NCI-H69 (cell line): ENCODE measurements at places on chromosomes 2 and 18.

DNA sequence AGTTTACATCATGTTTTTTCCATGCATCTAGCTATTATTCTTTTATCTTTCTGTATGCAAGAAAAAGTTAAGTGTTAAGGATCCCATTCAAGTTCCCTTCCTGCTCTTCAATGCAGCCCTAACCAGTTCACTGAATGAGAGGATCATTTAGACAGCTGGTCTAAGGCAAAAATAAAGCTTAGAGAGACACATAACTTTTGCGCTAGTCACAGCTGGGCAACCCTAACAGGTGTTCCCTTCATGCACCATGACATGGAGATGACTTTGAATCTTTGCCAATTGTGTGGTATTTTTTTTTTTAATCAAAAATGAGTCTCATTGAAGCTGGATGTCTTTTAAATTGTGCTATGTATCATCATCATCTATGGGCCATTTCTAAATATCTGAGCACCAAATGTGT, 393.8 kb upstream of the CYRIA start:
- DNase-seq: peak; percentile 35

DNA sequence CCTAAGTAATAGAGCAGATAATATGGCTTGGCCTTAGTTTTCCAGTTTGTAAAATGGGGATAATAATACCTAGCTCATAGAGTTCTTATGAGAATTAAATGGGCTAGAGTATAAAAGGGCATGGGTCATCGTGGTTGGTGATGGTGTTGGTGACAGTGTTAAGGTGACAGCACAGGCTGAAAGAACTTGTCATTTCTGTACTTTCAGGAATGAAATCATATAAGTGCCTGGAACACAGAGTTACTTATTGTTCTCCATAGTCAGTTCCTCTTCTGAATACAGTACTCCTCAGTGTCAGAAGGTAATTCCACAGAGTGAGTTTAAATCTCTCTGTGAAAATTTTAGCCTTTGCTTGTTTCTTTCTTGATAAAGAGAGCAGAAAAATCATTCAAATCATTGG, 42.4 kb downstream of the KIF5C start:
- no peak for DNase-seq

- DNase-seq: peak; percentile 51
Observed at GRCh38 chr2:17148407-17149145, 369.7 kb downstream of the RAD51AP2 start.

DNA sequence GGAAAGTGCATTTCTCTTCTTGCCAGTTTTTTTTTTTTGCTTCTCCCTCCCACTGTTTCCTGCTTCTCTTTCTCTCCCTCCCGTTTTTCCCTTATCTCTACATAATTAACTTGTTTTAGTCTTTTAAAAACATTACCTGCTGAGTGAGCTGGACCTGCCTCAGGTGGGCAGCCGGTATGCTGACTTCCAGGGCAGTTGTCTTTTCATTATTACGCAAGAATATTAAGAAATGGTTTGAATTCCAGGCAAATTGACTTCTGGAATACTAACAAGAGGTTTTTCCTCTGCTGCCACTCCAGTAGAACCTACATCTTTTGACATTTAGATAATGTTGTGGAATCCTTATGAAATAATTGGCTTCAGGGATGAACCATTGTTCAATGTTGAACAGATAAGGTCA, 161.8 kb downstream of the THSD7B start:
- DNase-seq: no peak

DNA sequence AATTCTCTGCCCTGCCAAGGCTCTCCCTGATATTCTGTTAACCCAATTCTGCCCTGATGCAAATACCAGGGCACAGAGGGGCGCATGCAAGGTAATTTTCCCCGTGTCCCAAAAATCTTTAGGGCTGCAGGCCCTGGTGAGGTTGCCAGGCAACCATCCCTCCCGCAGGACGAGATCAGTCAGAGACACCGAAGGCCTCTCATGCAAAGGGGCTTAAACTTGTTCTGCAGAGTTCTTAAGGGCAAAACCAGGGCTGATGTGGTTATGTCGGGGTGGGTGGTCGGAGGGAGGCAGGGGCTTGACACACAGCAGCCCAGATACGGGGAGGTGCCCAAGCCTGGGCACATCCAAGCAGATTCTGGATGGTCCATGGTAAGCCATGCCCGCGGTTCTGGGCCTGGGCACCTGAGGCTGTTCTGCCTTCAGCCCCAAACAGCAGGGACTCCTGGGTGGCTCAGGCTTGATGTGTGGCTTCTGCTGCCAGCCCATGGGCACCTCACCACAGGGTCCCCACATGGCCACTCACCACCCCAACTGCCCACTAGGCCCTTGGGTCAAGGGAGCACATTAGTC, 27.2 kb downstream of the STEAP3 start:
- DNase-seq: no peak

- DNase-seq: no peak
Observed at GRCh38 chr2:209687323-209687969, 84.2 kb upstream of the UNC80 start.

- no peak for DNase-seq
Observed at GRCh38 chr2:2985020-2985419, 392.6 kb downstream of the EIPR1 start.

- no peak for DNase-seq
Observed at GRCh38 chr2:120700659-120701058, 35.0 kb upstream of the GLI2 start.

DNA sequence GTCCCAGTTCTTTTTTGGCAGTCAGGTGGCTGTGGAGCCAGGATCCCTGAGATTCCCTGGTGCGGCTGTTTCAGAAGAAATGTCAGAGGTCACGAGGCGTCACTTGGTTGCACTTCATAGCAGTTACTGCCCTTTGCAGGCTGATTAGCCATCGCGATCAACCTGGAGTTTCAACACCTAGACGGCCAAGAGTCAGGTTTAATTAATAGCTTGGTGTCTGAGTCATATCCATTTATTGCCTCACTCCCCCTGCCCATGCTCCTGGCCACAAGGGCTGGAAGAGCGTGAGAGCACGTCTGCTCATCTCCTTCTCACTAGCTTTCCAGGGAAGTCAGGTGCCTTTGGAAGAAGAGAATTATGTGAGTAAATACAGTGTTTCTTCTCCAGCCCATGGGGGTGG, 552.3 kb downstream of the TSN start:
- no peak for DNase-seq

DNA sequence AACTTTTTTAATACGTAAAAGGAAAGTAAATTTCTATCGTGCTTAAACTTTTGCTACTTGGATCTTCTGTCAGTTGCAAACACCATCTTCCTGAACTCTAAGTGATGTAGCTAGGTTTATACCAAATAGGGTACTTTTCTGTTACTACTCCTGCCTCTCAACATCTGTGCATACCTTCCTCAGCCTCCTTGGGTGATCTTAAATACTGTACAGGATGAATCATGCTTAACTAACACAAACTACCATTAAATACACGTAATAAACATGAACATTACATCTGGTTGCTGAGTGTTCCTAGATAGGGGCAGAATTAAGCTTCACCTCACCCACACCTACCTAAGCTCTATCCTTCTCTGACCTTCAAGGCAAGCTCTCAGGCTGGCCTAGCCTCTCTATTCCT, 398.0 kb downstream of the TXNL1 start:
- DNase-seq: no peak

GRCh38 chr2:151120011-151120410, 141.7 kb downstream of the RBM43 start:
- DNase-seq: peak; percentile 6

- no peak for DNase-seq
Observed at GRCh38 chr2:6645004-6645403, 220.7 kb downstream of the CMPK2 start.

- DNase-seq: peak; percentile 94
Observed at GRCh38 chr2:238910751-238911351, 63.0 kb downstream of the TWIST2 start.

DNA sequence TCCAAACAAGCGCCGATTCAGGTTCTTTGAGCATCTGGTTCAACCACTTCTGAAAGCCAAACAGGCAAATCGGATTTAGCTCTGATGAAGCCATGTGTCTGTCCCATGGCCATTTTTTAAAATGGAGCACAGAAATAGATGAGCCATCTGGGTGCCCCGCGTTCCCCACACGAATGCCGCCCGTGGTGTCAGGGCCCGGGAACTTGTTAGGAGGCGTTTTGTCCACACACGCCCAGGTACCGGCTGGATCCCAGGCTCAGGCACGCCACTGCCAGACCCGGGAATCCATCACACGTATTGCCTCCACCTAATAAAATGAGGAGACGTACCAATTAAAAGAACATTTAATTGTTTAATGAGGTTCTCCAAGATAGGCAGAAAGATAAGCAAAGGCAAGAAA, 374.4 kb upstream of the SALL3 start:
- DNase-seq: peak; percentile 51

GRCh38 chr2:152407806-152408205, 72.8 kb downstream of the FMNL2 start:
- DNase-seq: no peak

DNA sequence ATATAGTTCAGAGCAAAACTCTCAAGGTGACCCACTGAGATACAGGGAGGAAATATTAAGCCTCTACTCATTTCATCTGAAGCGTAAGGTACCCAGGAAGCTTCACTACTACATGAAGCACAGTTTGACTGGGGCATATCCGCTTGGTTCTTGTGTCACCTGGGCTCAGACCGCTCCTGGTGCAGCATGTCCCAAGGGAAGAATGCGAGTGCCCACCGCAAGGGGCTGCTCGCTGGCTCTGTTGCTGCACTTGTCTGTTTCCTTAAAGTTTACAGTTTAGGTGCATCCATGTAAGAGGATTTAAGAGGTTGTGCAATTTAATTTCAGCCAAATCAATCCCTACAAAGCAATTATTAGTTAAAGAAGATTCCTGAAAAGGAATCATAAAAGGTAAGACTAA, 507.8 kb downstream of the FBXO15 start:
- no peak for DNase-seq

GRCh38 chr2:55902971-55903370, 20.6 kb downstream of the EFEMP1 start:
- no peak for DNase-seq

GRCh38 chr2:100274566-100275199, 47.6 kb downstream of the LONRF2 start:
- DNase-seq: no peak

DNA sequence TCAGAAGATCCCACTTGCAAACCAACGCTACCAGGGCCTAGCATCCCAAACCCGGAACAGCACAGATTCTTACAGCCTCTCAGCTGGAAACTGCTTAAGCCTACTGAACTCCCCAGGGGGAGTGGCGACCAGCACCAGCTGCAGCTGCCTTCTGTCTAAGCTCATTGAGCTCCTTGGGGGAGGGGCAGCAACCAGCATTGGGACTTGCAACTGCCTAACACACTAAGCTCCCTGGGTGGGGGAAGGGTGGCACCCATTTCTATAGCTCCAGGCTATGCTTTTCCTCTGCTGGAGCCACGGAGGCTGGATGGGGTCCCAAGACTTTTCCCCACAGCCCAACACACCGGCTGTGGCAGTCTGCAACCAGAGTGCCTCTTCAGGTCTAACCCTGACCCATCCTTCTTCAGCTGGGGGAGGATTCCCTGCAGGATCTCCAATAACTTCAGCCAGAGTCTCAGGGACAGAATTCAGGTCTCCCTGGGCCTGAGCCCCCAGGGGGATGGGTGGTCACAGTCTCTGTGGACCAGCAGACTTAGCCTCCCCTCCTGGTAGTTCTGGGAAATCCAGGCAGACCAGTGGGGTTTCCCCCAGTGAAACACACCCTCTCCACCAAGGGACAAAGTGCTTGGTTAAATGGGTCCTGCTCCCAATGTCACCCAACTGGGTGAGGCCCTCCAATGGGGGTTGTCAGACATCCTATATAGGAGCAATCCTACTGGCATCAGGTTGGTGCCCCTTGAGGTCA, 45.9 kb upstream of the ITGA4 start:
- DNase-seq: peak; percentile 94

- no peak for DNase-seq
Observed at GRCh38 chr2:83517727-83518368, 941.2 kb downstream of the SUCLG1 start.

DNA sequence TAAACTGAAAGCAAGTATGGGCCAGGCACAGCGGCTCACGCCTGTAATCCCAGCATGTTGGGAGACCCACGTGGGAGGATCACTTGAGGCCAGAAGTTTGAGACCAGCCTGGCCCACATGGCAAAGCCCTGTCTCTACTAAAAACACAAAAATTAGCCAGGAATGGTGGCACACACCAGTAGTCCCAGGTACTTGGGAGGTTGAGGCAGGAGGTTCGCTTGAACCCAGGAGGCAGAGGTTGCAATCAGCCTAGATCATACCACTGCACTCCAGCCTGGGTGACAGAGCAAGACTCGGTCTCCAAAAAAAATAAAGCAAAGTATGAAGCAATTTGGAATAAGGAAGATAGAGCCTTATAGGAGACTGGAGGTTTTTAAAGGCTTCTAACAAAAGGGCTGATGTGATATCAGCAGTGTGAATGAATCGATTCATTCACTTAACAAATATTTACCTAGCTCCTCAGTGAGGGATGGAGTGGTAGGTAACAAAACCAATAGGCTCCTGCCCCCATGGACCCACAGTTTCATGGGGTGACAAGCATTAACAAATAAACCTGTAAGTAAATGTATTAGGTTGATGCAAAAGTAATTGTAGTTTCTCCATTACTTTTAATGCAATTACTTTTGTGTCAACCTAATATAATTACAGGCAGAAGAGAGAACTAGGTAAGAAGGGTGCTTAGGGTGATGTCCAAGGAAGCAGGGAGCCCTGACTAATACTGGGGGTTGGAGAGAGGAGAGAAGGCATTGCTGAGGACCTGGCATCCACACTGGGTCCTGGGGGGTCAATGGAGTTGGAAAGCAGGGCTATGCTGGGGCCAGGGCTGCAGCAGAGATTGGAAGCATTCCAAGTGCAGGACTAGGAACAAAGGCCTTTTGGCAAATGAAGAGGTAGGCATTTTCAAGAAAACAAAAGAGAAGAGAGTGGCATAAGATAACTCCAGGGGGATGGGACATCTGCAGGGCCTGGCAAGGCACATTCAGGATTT, 195.4 kb upstream of the ARL4C start:
- peak; percentile 75 for DNase-seq

- no peak for DNase-seq
Observed at GRCh38 chr18:10036479-10036878, 122.7 kb downstream of the VAPA start.

GRCh38 chr2:169069341-169069740, at the start of gene DHRS9:
TSS of gene DHRS9 (plus strand) at chr2:169069563. CDS start at chr2:169081582, 12,019 bp downstream.
- no peak for DNase-seq

DNA sequence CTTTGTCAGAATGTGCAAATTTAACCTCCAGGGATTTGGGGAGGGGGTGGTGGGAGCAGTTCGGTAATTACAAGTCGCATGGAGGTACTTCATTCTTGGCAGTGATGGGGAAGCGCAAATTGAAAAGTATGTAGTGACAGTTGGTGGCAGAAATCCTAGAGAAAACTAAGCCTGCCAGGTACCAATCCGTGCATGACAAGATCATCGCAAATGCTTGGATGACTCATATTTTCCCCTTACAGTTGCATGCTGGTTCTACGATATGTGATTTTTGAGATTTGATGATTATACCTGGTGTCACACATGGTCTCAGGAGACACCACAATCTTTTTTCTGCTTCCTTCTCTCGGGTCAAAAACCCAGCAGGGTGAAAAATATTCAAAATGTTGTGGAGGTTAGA, 479.7 kb upstream of the ID2 start:
- DNase-seq: peak; percentile 20

GRCh38 chr2:16657671-16658070, 8.0 kb downstream of the CYRIA start:
- DNase-seq: no peak
